Common myeloid progenitor, CD34-positive (primary cell): ENCODE measurements at places on chromosomes 2 and 18.

DNA sequence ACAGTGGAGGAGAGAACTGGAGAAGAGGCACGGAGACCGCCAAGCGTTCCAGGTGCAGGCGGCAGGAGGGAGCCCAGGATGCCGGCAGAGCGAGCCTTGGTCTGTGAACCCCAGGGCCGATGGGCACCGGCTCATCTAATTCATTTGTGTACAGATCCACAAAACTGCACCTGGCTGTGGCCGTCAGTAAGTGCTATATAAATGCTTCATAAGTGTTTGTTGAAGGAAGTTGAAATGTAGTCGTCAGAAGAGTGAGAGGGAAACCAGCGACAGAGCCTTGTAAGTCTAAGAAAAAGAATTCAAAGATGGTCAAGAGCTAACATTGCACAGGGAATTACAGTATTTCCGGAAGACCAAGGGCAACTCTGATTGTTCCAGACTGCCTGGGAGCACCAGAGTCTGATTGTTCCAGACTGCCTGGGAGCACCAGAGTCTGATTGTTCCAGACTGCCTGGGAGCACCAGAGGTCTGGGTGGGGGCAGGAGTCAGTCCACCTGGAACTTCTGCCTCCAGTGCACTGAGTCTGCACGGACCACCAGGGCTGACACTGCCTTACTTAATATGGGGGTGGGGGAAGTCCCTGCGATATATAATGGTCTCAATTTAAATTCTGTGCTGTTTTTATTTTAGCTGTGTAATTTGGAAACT lies 112.3 kb downstream of the BCL2 start:
- no peak for DNase-seq

DNA sequence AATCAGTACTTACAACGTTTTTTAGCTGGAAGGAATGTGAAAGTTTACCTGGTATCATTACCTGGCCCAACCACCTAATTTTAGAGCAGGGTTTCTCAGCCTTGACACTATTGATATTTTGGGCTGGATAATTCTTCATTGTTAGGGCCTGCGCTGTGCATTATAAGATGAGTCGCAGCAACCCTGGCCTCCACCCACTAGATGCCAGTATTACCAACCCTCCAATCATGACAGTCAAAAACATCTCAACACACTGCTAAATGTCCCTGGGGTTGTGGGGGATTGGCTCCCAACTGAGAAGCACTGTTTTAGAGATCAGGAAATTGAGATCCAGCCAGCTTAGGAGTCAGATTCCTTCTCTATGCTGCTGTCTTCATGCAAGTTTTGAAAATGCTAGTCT lies 265.3 kb upstream of the TCF4 start:
- DNase-seq: no peak

- DNase-seq: no peak
Measured at GRCh38 chr2:28252311-28252710, 140.3 kb upstream of the FOSL2 start.

DNA sequence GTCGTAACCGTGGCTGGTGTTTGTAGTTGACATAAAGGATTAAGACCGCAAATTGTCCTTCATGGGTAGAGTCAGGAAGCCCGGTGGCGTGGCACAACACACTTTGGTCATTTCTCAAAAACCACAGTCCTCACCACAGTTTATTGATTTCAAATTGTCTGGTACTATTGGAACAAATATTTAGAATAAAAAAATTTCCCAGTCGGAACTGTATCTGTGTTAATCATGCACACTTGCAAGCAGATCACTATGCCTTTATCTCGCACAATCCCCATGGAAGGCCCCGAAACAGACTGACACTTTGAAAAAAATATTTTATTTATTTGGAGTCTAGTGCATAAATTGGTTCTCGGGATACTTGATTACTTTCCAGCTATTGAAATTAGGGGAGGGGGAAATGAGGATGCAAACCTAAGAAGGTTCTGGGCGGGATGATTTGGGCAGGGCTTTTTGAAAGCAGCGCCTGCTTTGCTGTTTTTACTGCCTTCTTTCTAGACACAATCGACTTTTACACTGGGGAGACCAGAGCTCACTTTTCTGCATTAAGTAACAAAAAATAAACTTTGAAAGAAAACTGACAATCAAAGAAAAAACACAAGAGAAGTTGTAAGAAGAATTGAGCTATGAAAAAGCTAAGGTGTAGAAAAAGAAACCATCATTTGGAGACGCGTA lies 15.4 kb upstream of the HOXD1 start:
- no peak for DNase-seq

- DNase-seq: peak; percentile 4
Measured at GRCh38 chr18:26405190-26405801, 143.1 kb downstream of the KCTD1 start.

- no peak for DNase-seq
Measured at GRCh38 chr2:527581-527980, 149.6 kb downstream of the TMEM18 start.

- DNase-seq: no peak
Measured at GRCh38 chr2:217929757-217930707, 72.8 kb downstream of the TNS1 start.

DNA sequence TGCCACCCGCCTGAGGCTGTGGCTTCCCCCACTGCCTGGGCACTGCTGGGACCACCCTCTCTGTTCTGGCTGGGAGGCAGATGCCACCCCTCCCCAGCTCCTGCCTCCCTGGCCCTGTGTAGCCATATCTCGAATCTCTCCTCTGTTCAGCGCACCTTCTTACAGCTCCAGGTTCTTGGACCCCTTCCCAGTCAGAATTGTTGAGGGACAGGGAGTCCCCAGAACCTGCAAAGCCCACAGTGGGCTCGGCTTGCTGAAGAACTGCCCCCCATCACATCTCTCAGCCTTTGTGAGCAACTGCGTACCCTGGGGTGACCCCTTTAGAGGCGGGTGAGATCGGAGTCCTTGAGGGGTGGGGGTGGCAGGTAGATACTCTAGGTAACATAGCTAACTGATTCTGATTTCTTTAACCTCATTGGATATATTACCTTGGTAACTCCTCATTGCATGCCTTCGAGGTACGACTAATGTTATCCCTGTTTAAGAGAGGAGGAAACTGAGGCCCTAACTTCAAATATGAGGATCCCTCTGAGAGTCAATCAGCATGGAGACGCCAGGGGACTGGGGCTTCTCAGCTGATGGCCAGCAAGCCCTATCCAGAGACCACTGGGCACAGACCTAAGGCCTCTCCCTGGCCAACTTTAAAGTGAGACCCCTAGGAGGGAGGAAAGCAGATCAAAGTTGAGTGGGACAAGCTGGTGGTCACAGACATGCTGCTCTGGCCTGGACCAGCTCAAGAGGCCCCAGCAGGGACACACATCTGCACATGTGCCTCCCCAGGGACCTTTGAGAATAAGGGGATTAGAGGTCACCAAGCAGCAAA lies 101.3 kb downstream of the CAPN13 start:
- no peak for DNase-seq

DNA sequence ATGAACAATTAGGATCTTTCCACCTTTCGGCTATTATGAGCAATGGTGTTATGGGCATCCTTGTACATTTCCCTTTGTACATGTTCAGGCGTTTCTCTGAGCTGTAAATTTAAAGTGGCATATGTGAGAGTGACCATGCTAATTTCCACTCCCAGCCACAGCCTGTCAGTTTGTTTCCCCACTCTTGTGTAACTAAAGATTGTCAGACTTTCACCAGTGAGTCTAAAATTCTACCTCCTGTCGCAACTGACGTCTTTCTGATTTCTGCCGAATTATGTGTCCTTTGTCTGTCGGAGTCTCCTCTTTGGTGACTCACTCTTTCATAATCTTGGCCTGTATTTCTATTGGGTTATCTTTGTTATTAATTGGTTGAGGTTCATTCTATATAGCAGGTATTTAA lies 50.7 kb downstream of the TRAPPC12 start:
- DNase-seq: peak; percentile 6

- no peak for DNase-seq
Measured at GRCh38 chr18:48803518-48803917, 147.2 kb downstream of the SMAD7 start.

GRCh38 chr2:1742681-1743395 lies 1.5 kb downstream of the PXDN start:
- DNase-seq: peak; percentile 69

DNA sequence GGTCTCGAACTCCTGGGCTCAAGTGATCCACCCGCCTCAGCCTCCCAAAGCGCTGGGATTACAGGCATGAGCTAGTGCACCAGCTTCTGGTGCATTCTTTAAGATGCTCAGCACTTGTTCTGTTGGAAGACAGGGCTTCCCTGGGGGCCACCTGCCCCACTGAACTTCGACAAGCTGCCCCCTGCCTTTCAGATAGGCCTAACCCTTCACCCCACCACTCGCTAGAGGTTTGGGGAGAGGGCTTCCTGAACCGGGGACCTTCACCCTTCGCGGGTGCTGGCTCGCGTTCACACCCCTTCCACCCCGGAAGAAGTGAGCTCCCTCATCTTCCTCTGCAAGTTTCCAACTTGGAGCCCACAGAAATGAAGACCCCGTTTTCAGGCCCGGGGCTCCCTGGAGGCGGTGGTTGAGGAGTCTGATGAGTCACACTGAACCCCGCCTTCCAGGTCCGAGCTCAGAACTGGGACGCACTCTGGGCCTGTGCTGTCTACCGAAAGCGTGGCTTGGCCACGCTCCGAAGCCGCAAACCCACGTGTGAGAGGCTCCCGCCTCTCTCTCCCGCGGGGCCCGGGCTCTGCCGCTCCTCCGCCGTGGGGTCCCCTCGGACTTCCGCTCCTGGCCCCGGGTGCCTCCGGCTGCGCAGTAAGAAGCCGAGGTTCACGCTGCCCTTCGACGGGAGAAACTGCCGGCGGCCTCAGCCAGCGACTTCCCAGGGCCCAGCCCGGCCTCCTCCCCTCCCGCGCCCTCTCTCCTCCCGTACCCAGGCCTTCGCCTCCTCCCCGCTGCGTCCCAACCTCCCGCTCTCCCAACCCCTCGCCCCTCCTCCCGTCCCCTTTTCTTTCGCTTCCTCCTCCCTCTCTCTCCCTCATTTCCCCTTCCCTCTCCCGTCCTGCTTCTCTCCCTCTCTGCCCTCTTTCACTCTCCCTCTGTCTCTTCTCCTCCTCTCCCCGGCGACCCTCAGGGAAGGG lies 47.5 kb upstream of the SP3 start:
- peak; percentile 38 for DNase-seq

- DNase-seq: no peak
Measured at GRCh38 chr2:229996320-229996719, 72.4 kb downstream of the SLC16A14 start.

DNA sequence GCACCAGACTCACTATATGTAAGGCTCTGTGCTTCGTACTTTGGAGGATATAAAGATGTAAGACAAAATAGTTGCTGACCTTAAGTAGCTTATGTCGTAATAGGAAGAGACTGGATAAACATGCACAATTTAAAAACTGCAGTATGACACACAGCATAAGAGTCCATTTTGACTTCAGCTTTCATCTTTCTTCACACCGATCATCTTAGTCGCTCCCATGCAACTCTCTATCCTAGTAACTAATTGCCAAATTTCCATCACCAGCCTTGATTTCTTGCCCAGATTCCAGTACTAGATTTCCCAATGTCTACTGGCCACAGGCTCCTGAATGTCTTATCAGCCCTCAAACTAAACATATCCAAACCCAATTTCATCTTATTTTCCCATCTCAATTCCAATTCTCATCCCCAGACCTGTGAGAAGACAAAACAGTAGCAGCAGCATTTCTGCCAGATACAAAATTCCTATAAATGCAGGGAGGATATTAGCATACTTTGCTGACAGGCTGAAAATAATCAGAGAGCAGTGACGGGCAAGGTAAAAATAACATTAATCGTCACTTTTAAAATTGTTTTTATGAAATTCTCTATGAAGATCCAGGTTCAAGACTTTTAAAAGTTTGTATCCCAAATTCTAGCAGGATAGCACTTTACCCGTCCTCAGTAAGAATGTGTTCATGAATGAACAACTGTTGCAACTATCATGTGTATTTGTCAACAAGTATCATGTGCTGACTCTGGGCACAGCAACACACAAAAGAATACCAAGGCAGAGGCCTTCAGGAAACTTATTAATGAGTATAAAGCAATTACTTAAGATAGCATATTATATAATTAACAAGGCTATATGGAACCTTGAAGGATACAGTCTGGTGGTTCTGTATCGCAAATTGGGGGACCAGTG lies 42.2 kb downstream of the KIDINS220 start:
- DNase-seq: no peak

DNA sequence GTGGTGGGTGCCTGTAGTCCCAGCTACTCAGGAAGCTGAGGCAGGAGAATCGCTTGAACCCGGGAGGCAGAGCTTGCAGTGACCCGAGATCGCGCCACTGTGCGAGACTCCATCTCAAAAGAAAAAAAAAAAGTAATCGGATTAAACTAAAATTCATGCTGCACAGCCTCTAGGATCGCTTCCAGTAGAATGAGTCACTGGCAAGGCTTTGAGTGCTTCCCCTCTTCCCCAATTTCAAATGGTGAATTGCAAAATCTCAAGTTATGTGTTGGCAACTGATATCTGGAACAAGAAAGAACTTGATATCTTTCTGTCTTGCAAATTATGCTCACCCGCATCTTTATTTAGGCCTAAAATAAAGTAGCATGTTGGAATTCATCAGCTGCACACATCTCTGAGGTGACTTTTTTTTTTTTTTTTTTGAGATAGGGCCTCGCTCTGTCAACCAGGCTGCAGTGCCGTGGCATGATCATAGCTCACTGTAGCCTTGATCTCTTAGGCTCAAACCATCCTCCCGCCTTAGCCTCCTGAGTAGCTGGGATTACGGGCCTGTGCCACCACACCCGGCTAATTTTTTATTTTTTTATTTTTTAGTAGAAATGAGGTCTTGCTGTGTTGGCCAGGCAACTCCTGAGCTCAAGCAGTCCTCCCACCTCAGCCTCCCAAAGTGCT lies 12.7 kb downstream of the TTC39C start:
- no peak for DNase-seq

DNA sequence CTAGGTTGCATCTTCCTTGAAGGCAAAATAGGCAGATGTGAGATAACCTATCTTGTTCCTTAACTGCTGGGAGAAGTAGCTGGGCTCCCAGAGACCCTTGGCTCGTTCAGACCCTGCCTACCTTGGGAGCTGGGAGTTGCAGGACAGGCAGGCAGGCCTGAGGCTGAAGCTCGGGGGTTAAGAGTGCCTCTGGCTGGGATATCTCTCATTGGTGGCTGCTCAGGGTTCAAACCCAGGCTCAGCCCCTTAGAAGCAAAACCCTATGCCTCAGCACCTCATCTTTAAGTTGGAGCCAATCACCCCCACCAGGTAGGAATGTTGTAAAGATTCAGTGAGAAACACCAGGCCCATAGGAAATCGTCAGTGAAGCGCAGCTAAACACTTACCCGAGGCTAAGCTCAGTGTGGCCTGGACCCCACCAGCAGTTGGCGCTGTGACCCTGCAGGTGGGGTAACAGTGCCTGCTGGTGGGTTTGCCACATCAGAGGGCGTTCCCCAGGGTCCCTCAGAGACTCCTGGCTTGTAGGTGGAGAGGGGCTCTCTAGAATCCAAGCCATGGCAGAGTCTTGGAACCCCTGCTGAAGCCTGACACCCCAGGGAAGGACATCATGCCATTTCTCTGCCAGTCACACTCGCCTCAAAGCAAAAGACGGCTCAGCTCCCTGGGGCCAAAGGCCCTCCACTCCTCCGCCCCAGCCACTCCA lies 54.6 kb upstream of the GPR17 start:
- peak; percentile 85 for DNase-seq
